ENCODE measurements at places on chromosomes 12 and 14.

GRCh38 chr12:91078501-91078900 is 20.7 kb upstream of the KERA start:
- no peak for DNase-seq

- DNase-seq = no peak
Observed at GRCh38 chr12:111186347-111186746, 182.5 kb downstream of the PHETA1 start.

- no peak for DNase-seq
Observed at GRCh38 chr14:72053651-72054050, 121.4 kb downstream of the RGS6 start.

GRCh38 chr14:22448905-22449599 is 140.0 kb downstream of the DAD1 start:
- DNase-seq = peak; percentile 50

- peak; percentile 42 for DNase-seq
Observed at GRCh38 chr14:89899917-89900663, 54.4 kb downstream of the EFCAB11 start.

DNA sequence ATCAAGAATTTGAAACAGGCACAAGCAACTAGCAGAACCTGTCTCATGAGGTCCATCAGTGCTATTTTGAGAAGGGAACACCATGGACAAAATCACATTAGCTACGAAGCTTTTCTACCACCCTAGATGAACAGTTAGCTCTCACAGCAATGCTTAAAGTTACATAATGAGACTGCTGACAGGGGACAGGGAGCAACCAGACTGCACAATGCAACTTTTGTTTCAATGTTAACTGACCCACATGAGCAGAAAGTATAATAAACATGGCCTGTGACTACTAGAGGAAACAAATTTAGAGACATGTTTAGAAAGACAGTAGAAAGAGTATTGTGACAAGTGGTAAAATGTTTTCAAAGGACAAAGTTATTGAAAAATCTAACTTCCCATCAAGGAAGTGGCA is 282.8 kb downstream of the CEP128 start:
- DNase-seq = no peak

- no peak for DNase-seq
Observed at GRCh38 chr12:3901116-3901515, 27.9 kb upstream of the PARP11 start.

- DNase-seq = peak; percentile 92
Observed at GRCh38 chr14:77882636-77883035, 82.7 kb downstream of the ADCK1 start.

GRCh38 chr14:75628816-75629215 is 31.9 kb downstream of the ERG28 start:
- DNase-seq = no peak

DNA sequence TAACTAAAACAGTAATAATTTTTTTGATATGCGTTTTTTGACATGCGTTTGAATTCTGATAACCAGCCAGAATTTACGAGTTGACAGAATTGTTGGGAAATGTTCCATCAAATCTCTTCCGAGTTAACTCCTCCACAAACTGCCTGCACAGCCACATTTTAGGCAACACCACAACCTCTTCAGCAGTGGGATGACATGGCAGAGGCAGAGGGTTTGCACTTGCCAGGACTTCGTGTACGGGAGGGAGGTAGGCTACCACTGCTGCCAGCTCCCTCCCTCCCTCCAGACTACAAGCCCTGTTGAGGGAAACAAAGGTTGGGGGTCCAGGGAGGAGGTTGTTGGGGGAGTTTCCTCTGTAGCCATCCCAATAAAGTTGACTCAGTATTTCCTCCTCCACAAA is 14.5 kb upstream of the ACTR6 start:
- DNase-seq = no peak

- peak; percentile 11 for DNase-seq
Observed at GRCh38 chr12:120438495-120439198, 734 bp downstream of the COX6A1 start.

- DNase-seq = no peak
Observed at GRCh38 chr12:67356380-67356774, 87.2 kb downstream of the CAND1 start.

- DNase-seq = no peak
Observed at GRCh38 chr12:57151741-57152630, 4.6 kb upstream of the LRP1-AS start.

DNA sequence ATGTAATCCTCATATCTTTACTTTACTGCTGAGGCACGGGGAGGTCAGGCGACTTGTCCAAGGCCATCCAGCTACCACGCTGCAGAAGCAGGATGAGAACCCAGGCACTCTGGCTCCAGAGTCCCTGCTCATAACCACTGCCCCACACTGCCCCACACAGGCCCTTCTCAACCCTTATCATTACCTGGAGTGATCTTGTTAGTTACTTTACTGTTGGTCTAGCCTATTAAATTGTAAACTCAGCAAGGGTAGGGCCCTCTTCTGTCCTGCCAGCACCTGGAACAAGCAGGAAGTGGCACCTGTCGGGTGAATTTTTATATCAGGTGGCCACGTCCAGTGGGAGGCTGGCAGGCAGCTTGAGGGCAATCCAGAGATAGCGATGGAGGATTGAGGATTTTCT is 12.2 kb downstream of the FAIM2 start:
- no peak for DNase-seq

DNA sequence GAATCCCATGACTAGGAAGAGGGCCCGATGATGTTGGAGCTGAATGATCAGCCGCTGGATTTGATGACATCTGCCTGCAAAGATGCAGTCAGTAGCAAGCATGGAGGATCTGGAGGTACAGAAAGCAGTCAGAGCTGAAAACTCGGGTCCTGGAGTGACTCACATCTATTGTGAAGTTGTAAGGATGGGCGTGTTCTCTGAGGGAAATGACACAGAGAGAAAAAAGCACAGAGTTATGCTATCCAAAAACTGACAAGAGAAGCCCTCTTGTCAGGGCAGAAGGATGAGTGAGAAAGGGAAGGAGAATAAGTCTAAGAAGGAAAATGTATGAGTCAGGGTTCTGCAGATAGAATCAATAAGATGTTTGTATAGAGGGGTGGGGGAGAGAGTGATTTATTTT is 380.4 kb upstream of the CCDC196 start:
- peak; percentile 15 for DNase-seq

- no peak for DNase-seq
Observed at GRCh38 chr12:29191267-29191850, 42.3 kb downstream of the FAR2 start.

DNA sequence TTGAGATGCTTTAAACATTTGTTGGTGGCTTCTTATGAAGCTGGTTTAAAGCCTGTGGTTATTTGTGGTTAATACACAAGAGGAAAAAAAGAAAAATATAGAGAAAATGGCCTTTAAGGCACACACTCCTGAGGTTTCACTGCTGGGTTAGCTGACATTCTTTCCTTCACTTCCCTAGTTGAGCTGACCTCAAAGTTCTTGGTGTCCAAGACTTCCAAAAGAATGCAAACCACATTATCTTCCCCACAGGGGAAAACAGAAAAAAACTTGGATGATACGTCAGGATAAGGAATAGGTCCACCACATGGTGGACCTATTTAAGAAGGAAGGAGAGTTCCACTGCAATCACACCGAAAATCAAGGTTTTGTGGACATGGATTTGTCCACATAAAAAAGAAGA is 94.3 kb downstream of the SLC25A21 start:
- peak; percentile 22 for DNase-seq

DNA sequence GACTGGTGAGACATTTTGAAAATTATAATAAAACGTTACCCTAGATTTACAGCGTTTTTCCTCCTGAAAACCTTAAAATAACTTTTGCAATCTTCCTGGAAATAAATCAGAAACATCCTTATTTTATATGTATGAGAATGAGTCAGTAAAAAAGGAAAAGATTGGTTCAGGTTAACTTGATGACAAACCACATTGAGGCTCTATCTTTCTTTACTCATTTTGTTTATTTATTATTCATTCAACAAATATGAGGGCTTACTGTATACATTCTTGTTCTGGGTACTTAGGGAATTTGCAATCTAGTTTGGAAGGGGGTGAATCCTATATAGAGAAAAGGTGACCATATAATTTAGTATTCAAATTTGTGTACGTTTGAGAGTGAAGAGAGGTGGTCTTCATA is 156.6 kb downstream of the UNC79 start:
- no peak for DNase-seq

GRCh38 chr14:58549105-58549757 is 88.5 kb upstream of the DACT1 start:
- DNase-seq = no peak

- no peak for DNase-seq
Observed at GRCh38 chr12:46144433-46144832, 124.4 kb downstream of the SLC38A1 start.

GRCh38 chr12:96436366-96437170 is 36.3 kb upstream of the CDK17 start:
- no peak for DNase-seq

DNA sequence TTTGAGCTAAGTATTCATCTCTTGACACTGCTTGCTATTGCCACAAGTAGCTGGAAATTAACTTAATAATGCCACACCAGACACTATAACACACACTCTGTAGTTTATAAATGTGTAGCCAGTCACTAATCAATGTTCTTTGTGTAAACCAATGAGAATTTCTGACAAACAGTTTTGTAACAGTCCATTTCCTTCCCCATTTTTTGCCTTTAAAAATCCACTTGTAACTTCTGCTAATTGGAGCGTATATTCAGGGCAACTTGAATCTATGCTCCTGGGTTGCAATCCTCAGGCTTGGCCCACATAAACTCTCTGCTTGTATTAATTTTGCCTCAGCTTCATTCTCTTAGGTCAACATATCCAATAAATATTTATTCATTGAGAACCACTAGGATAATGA is 125.0 kb upstream of the DHRS4 start:
- no peak for DNase-seq

- DNase-seq = no peak
Observed at GRCh38 chr12:69247268-69248018, 8.1 kb downstream of the CPSF6 start.

GRCh38 chr14:54087376-54087775 is 130.8 kb upstream of the BMP4 start:
- DNase-seq = no peak

DNA sequence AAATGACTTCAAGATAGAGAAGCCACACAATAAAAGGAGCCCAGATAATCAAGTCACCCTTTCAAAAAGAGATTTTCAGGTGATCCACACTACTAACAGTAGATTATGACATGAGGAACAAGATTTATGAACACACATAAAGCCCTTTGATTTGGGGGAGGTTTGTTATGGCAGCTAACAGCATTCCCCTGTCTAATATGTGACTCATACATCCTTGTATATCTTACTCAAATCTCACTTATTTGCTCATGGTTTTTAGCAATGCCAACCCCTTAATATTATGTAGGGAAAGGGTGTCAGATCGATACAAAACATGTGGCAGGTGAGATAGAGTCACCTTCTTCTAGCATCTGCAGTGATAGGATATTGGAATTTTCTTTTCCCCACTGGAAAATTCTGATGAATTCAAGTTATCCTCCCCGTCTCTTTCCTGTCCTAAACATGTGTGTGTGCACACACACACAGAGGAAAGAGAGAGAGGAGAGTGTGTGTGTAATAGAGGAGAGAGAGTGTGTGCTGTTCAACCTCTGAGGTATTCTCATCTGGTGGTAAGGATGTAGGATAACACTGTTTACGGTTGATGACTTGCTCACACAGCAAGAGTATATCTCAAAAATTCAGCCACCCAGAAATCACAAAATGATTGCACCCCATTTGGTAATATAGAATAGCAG is 319.9 kb downstream of the KCNC2 start:
- DNase-seq = peak; percentile 60

DNA sequence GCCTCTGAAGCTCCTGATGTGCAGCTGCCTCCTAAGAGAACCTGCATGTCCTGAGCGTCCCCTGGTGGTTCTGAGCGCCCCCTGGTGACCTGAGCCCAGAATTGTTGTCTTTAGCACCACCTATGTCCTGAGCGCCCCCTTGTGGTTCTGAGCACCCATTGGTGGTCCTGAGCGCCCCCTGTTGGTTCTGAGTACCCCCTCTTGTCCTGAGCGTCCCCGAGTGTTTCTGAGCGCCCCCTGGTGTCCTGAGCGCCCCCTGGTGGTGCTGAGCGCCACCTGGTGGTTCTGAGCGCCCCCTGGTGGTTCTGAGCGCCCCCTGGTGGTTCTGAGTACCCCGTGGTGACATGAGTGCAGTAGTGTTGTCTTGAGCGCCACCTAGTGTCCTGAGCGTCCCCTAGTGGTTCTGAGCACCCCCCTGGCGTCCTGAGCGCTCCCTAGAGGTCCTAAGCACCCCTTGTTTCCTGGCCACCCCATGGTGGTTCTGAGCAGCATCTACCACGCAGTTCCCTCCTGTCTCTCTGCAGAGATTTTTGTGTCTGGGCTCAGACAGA is 782.5 kb downstream of the TMEM121 start:
- no peak for DNase-seq

Data from mesenchymal stem cell (in vitro differentiated cells and primary cell).